Activated naive CD4-positive, alpha-beta T cell (primary cell): ENCODE measurements at places on chromosomes 12 and 14.

GRCh38 chr12:124296295-124296915, 1.5 kb downstream of the RFLNA start:
- no peak for DNase-seq

DNA sequence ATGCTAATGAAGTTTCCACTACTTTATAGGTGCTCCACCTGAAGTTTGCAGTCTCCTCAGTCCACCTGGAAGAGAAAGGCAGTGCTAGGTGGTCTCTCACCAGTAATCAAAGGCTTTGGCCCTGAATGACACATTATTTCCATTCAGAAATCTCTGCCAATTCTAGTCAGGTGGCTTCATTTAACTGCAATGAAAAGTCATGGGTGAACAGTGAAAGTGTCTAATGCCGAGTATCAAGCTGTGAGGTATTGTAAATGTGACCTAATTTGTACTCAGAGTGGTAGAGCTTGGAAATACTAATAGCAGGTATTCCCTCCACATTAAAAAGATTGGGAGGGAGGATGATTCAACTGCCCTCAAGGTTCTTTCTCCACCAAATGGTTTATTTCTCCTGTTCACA, 220.9 kb upstream of the LRFN5 start:
- DNase-seq: no peak

- DNase-seq: no peak
Measured at GRCh38 chr12:31594681-31595080, 3.7 kb upstream of the DENND5B start.

DNA sequence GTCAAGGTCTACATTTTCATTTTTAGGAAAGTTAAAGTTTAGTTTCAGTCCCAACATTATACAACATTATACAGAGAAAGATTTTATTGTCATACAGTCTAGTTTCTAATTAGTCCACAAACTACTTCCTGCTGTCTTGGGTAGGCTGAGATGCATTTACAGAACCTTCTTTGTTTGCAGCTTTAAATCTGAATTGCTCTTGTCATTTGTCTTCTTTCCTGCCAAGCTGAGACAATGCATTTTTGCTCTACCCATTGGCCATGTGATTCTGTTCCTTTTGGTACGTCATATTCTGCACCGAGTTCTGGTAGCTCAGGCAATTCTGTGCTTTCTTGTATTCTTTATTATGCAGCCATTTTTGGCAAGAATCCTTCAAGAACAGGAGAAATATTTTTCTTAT, 228.5 kb downstream of the ATP23 start:
- DNase-seq: no peak

GRCh38 chr12:49261721-49262120, 3.2 kb upstream of the TUBA1C start:
- no peak for DNase-seq

DNA sequence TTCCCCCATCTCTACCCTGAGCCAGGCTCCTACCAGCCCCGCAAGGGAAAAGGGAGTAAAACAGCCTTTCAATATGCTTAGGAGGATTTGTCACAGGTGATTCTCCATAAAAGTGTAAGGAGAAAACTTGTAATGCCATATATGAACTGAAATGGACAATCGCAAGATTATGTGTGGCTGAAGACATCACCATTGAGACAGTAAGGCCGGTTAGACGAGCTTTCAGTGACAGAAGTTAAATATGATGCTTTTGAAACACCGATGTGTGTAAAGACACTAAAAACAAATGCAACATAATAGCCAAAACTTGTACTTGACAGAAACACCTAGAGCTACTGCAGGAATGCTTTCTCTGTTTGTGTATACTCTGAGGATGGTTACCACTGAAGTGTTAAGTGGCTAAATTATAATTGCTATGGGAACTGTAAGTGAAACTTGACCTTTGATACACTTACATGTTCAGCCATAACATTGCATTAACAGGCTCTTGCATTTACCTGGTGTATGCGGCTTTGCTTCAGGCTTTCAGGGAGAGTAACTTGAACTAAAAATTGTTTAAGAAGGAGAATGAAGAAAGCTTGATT, 42.3 kb downstream of the FAR2 start:
- no peak for DNase-seq

DNA sequence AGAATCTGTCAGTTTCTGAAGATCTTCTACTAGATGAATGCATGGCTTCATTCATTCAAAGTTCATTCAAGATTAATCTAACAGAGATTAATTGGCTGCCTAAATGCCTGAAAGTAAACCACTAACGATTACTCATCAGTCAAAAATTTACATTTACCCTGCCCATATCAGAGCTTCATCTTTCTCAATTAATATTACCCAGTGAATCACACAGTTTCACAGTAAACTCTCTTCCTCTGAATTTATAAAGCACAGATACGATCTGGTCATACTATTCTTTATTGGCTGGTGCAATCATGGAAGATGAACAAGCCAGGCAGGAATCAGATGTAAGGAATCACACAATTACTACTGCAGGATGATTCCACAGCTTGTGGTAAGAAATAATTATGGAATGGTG, 377.7 kb downstream of the SLC16A7 start:
- DNase-seq: no peak

DNA sequence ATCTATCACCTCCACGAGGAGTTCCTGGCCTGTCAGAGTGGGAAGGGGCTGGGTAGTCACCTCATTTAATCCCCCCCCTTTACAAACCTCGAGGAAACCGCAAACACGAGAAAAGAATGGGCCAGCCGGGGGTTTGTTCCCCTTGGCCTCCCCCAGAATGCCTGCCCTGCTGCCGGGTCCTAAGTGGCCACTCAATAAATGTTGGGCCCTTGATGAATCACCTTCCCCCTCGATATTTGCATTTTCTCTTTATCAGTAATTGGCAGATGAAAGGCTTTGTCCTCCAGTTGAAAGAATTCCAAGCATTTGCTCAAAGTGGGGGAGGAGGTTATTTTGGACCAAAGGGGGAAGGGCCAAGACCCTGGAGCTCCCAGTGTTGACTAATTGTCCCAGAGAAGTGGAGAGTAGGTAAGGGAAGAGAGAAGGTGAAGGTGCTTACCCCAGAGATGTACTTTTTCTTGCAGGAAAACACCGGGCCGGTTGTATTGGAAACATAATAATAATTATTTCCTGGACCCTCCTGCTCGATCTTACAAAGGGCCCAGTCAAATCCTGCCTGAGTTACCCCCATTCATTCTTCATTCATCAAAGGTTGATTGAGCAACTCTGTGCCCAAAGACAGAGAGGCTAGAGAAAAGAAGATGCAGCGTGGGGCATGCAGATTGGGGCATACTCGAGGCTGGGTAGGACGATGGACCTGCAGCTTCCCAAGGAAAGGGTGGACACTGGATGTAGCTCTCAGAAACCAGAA, 1.9 kb upstream of the KDM2B start:
- DNase-seq: no peak

DNA sequence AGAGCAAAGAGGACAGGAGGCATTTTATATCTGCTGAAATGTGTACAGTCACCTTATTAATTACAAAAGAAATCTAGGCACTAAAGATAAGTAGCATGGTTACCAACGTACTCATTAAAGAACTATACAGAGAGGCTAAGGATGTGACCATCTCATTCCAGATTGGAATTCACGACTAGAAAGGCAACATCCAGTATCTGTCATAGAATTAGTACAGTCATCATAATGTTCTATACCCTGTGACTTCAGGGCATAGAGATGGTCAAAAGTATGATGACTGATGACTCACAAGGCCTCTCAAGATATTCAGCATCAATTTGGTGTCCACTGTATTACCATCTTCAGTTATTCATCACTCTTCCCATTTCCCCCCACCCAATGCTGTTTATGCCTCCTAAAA, 144.0 kb upstream of the PLEKHG7 start:
- no peak for DNase-seq
